Mucosa of gallbladder (tissue), 1 donor: ENCODE measurements at places on chromosomes 16 and 17. TPM values are rescaled to one million over a fixed set of nuclear protein-coding genes. Genes with fewer than 3 reads are reported as not detected.
A peak's percentile ranks its signal among the peaks of the same experiment; 100 is the strongest.

GRCh38 chr16:11748404-11749254 is 6.0 kb upstream of the TXNDC11 start:
- peak; percentile 23 for DNase-seq

IL32 gene
- total RNA-seq = 134 TPM

TAT gene
- total RNA-seq = 2.5 TPM

PIRT gene
- total RNA-seq = 0.32 TPM

- DNase-seq = peak; percentile 36
Observed at GRCh38 chr17:57810721-57811637, 38.9 kb downstream of the MRPS23 start.
